ENCODE measurements at places on chromosomes 12 and 14.

GRCh38 chr12:95102916-95103671 is 29.7 kb upstream of the NR2C1 start:
- DNase-seq: peak; percentile 86

DNA sequence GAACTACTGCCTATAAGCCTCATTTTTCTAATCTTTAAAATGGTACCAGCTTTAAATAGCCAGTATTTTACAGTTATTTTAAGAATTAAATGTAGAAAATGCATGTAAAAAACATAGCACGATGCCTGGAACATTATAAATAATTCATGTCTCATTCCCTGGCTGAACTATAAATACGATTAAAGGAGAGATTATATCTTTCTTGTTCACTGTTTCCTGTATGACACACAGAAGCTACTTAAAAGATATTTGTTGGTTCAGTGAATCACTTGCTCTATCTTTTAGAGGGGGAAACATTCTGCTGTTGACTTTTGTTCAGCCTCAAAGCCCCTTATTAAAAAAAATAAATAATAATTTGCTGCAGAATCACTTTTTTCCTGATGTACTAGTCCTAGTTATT is 406.9 kb downstream of the LRFN5 start:
- DNase-seq: no peak

DNA sequence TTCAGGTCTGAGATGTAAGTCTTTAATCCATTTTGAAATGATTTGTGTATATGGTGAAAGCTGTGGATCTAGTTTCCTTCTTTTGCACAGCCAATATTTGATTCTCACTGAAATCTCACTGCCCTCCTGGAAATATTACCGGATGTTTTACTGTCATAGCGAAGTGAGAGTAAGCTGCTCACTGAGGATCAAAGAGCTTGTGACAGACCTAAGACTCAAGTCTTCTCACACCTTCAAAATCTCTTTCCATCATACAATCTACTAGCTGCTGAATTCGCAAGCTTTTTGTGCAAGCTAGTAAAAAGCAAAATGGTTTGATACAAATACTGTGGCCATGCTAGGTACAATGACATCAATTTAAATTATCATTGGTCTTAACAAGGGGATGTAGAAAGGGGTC is 3.9 kb downstream of the LRRK2 start:
- DNase-seq: no peak

- no peak for DNase-seq
Measured at GRCh38 chr14:32809255-32809654, 129.4 kb upstream of the NPAS3 start.

DNA sequence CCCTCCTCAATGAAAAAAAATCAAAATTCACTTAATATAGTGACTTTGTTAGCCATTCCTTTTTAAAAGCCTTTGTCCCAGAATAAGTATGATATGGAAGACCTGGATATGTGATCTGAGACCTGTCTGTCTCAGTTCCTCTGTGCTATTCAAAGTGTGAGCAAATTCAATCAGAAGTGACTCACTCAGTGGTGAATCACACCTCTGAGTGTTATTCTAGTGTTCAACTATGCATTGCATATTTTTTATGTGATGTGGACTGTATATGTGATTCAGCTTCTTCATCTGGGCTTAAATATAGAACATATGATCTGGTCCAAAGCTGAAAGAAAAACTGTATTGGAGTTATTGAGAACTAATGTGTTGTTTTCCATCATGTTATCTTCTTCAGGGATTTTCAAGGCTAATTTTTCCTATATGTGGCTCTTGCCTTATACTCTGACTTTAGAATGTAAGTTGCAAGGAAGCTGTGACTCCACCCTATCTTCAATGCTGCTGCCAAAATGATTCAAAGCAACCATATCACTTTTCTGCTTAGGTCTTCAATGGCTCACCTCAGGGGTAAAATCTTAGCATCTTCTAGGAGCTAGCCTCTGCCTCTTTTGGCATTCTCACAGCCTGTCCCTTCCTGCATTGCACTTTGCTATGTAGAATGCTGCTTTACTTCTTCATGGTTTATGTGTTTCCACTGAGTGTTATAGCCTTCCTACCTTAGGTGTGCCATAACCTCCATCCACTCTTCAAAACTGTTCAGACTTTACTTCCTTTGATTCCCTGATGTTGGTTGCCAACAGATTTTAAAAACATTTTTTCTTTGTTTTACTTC is 169.8 kb downstream of the OTOGL start:
- DNase-seq: peak; percentile 74

- no peak for DNase-seq
Measured at GRCh38 chr12:54058128-54058768, 4.6 kb downstream of the HOXC4 start.

- DNase-seq: peak; percentile 57
Measured at GRCh38 chr12:115129727-115130126, 445.8 kb upstream of the TBX3 start.

DNA sequence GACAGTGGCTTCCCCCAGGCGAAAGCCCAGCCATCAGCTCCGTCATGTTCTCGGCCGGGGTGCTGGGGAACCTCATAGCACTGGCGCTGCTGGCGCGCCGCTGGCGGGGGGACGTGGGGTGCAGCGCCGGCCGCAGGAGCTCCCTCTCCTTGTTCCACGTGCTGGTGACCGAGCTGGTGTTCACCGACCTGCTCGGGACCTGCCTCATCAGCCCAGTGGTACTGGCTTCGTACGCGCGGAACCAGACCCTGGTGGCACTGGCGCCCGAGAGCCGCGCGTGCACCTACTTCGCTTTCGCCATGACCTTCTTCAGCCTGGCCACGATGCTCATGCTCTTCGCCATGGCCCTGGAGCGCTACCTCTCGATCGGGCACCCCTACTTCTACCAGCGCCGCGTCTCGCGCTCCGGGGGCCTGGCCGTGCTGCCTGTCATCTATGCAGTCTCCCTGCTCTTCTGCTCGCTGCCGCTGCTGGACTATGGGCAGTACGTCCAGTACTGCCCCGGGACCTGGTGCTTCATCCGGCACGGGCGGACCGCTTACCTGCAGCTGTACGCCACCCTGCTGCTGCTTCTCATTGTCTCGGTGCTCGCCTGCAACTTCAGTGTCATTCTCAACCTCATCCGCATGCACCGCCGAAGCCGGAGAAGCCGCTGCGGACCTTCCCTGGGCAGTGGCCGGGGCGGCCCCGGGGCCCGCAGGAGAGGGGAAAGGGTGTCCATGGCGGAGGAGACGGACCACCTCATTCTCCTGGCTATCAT is 663 bp downstream of the PTGER2 start:
- DNase-seq: peak; percentile 56

GRCh38 chr12:109476807-109477184 is 304 bp downstream of the KCTD10 start:
- peak; percentile 46 for DNase-seq

DNA sequence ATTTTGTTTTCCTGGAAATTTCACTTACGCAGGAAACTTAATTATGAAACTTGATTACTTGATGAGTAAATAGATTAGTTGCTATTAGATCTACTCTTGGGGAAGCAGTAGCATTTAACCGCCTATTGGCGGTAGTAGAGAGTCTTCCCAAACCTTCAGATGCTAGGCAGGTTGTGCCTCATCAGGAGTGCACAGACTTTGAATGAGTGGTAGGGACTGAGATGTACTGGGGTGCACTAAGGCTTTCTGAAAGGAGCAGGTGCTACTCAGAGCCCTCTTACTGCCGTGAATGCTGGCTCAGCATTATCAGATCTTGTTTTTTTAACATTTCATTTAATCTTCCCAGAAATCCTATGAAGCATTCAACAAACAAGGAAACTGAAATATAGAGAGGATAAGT is 7.7 kb downstream of the GATC start:
- peak; percentile 47 for DNase-seq

GRCh38 chr14:101373690-101374295 is 187.5 kb upstream of the DIO3 start:
- no peak for DNase-seq

- DNase-seq: no peak
Measured at GRCh38 chr12:66668311-66668710, 10.6 kb downstream of the GRIP1 start.

DNA sequence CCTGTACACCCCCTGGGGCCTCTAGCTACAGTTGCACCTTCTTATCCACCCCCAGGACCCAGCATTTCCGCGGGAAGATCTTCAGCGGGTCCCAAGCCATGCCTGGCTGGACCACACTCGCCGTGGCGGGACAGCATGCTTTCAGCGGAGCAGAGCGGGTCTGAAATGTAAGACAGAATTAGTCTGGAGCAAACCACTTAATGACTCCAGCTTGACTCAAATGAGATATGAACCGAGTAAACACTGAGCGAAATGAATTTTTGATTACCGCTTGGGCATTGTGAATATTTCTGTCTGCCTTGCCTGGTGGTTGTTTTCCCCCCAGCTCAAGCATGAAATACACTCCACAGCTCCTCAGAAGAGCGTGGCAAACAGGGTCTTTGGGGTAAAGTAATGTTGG is 60.8 kb downstream of the SLC24A4 start:
- DNase-seq: no peak

- no peak for DNase-seq
Measured at GRCh38 chr12:42625611-42626010, 36.1 kb upstream of the PRICKLE1 start.

GRCh38 chr12:50402264-50403000 is 1.7 kb downstream of the LARP4 start:
- peak; percentile 50 for DNase-seq

- no peak for DNase-seq
Measured at GRCh38 chr12:10736463-10736862, 13.3 kb upstream of the YBX3 start.

DNA sequence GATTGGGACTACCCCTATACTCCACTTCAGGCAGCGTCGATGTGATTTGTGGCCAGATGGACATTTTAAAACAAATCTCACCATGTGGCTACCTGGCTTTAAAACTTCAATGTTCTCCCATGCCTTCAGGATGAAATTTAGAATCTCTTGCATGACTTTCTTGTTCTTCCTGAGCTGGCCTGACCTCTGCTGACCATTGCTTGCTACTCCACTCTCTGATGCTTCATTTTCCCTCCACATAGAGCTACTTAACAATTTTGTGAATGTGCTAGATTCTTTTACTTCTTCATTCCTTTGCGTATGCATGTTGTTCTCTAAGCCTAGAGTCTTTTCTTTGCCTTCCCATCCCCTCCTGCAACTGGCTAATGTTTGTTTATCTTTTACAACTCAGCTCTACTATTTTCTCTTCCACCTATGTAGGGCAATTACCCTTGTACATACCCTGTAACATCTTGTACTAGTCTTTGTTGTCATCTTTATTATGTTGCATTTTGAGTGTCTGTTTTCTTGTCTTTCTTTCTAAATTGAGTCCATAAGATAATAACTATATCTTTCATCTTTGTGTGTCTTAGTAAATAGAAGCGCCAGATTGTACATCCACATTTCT is 41.2 kb downstream of the YLPM1 start:
- peak; percentile 75 for DNase-seq

GRCh38 chr14:78836777-78837176 is 666.6 kb downstream of the NRXN3 start:
- peak; percentile 60 for DNase-seq

GRCh38 chr12:26768611-26769603 is 64.1 kb downstream of the ITPR2 start:
- DNase-seq: no peak

- no peak for DNase-seq
Measured at GRCh38 chr12:104650541-104650940, 193.8 kb downstream of the CHST11 start.

- no peak for DNase-seq
Measured at GRCh38 chr12:92465786-92466295, 236.9 kb upstream of the PLEKHG7 start.

- peak; percentile 84 for DNase-seq
Measured at GRCh38 chr12:106226884-106227640, 20.8 kb downstream of the CKAP4 start.
